ENCODE measurements at places on chromosomes 12 and 14.

GRCh38 chr12:98465950-98466602 lies 49.3 kb upstream of the TMPO start:
- no peak for DNase-seq

- DNase-seq = no peak
Measured at GRCh38 chr12:112126000-112126438, 659 bp downstream of the TRAFD1 start.

DNA sequence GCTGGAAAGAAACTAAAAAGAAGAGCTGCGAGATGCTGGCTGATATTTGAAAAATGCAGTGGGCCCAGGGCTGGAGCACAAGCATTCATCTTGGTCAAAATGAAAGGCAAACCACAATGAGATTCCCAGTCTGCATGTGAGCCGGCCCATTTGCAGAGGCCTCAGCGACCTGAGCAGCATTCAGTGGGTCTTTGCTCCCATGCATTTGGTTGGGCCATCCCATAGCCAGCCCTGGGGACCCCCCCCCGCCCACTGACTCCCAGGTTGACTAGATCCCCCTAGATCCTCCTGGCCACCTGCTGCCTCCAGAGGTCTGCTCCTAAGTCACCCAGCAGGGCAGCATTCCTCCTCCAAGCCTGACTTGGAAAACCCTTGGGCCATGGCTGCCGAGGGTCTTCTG lies 59.8 kb downstream of the PRMT8 start:
- no peak for DNase-seq

- no peak for DNase-seq
Measured at GRCh38 chr12:1046727-1047126, 55.7 kb downstream of the ERC1 start.

GRCh38 chr12:107560899-107561285 lies 124.7 kb upstream of the PWP1 start:
- DNase-seq = no peak

- DNase-seq = no peak
Measured at GRCh38 chr14:61891810-61892209, 129.6 kb downstream of the SNAPC1 start.

All from DMS 273 treated with DMSO at 0.1 percent for 48 hours (cell line).